ENCODE measurements at places on chromosomes 2 and 18.

DNA sequence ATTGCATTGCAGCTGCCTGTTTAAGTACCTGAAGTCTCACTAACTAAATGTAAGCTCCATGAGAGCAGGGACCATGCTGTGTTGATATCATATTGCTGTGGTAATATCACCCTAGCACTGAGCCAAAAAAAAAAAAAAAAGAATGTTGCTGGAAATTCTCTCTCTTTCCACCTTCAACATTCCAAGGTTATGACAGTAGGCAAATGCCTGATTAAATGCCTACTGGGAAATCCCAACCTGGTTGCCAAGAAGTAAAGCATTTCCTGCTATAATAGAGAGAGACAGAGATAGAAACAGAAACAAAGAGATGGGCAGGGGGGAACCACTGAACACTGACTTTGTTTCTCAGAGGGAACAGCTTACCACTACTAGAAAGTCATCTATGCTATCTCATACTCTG is 1604.2 kb downstream of the LRP1B start:
- no peak overlapping the region for H3K4me3 ChIP-seq
- no peaks in the 10 kb centered on the region for H3K27me3 ChIP-seq
- no peaks in the 10 kb centered on the region for H3K4me1 ChIP-seq
- no peak for DNase-seq

- no peaks in the 10 kb centered on the region for H3K27me3 ChIP-seq
- no peak overlapping the region for H3K4me3 ChIP-seq
- peaks cover 6% of the 10 kb centered on the region for H3K36me3 ChIP-seq
- H3K4me1 ChIP-seq, result no peaks in the 10 kb centered on the region
- no peak overlapping the region for H3K27ac ChIP-seq
- no peak for DNase-seq
These were observed 38.3 kb downstream of the HAT1 start for GRCh38 chr2:171960570-171960969.

DNA sequence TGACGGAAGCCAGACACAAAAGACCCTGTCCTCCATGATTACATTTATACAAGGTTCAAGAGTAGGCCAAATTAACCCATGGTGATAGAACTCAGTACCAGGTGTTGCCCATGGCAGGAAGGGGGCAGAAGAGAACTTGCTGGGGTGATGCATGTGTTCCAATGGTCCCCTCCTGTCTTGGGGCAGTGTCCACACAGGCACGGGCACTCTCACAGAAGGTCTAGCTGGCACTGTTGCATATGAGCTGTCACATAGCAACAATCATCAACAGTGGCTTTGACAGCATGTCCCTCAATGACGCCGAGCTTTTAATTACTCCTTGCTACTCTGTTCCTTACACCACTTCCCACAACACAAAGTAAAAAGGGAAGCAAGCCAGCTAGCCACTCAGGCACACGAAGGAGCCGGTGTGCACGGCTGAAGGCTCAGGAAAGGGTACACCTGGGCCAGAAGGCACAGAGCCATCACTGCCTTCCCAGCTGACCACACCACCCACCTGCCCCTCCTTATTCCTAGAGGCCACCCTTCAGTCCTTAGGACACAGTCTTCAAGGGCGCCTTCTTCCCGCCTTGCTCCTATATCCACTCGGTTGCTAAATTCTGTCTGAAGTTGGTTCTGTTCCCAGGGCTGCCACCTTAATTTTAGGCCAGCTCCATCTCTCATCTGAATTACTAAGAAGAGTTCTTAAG is 28.9 kb downstream of the RPL31 start:
- peaks cover 75% of the 10 kb centered on the region for H3K36me3 ChIP-seq
- no peak overlapping the region for H3K4me3 ChIP-seq

- no peak overlapping the region for H3K4me3 ChIP-seq
- no peak overlapping the region for H3K27ac ChIP-seq
- H3K27me3 ChIP-seq, result no peaks in the 10 kb centered on the region
- H3K4me1 ChIP-seq, result no peaks in the 10 kb centered on the region
- DNase-seq, result no peak
- H3K36me3 ChIP-seq, result no peaks in the 10 kb centered on the region
These were observed 374.5 kb downstream of the NCKAP5 start for GRCh38 chr2:133193544-133194361.

DNA sequence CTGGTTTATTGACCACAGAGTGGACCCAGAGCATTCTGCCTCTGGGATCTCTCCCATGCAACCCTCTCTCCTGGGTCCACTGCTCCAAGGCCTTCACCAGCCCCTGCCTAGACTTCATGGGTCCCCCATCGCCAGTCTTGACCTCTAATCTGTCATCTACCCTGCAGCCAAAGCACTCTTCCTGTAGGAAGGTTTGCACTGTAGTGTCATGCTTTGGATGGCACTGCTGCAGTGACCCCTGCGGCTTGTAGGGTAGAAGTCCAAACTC is 41.7 kb downstream of the MYO7B start:
- no peak overlapping the region for H3K27ac ChIP-seq
- H3K4me3 ChIP-seq, result no peak overlapping the region
- no peak for DNase-seq
- no peaks in the 10 kb centered on the region for H3K36me3 ChIP-seq
- H3K4me1 ChIP-seq, result peaks cover 11% of the 10 kb centered on the region

- no peaks in the 10 kb centered on the region for H3K27me3 ChIP-seq
- H3K4me1 ChIP-seq, result no peaks in the 10 kb centered on the region
- no peak overlapping the region for H3K4me3 ChIP-seq
- H3K27ac ChIP-seq, result no peak overlapping the region
These were observed 138.3 kb downstream of the FAM124B start for GRCh38 chr2:224263571-224264043.

- peaks cover 9% of the 10 kb centered on the region for H3K4me1 ChIP-seq
- H3K36me3 ChIP-seq, result no peaks in the 10 kb centered on the region
- no peak overlapping the region for H3K4me3 ChIP-seq
- H3K27me3 ChIP-seq, result no peaks in the 10 kb centered on the region
These were observed 211.5 kb downstream of the IKZF2 start for GRCh38 chr2:212939777-212940531.

- H3K4me3 ChIP-seq, result no peak overlapping the region
- H3K4me1 ChIP-seq, result no peaks in the 10 kb centered on the region
- DNase-seq, result no peak
- no peak overlapping the region for H3K27ac ChIP-seq
- H3K27me3 ChIP-seq, result no peaks in the 10 kb centered on the region
These were observed 69.6 kb downstream of the TRAPPC12 start for GRCh38 chr2:3449086-3449485.

- H3K27me3 ChIP-seq, result no peaks in the 10 kb centered on the region
- no peak overlapping the region for H3K4me3 ChIP-seq
- no peaks in the 10 kb centered on the region for H3K36me3 ChIP-seq
- no peak overlapping the region for H3K27ac ChIP-seq
These were observed 106.3 kb downstream of the EPHA4 start for GRCh38 chr2:221465776-221466175.

DNA sequence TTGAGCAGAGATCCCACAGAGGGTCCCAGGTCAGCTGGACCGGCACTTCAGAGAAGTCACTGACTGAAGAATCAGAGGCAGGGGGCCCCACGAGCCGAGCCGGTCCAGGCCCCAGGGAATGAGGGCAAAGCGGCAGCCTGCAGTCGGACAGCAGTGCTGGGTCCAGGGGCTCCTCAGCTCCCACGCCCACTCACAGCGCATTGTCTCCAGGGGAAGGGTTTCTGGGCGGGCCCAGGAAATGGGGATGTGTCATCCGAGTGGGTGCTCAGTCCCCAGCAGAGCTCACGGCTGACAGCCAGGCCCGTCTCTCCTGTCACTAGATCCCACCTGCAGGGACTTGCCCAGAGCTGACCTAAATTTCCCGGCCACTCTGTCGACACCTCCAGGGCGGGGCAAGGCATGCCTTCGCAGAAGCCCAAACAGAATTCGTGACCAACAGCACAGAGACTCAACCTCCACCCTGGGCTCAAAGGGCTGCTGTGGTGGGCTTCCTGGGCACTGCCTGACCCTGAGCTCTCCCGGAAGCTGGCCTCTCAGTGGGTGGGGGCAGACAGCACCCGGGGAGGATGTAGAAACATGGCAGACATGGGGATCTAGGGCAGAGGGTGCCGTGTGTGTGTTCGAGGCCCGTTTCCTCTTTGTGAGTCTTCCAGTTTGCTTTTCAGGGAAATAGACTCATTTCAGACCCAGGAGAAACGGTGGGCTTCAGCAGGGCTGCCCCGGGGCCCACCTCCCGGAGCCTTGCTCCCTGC is 42.1 kb upstream of the TAF1B start:
- no peaks in the 10 kb centered on the region for H3K27me3 ChIP-seq
- DNase-seq, result peak; percentile 88
- H3K27ac ChIP-seq, result peak overlapping the region; percentile 64
- peaks cover 42% of the 10 kb centered on the region for H3K4me1 ChIP-seq

DNA sequence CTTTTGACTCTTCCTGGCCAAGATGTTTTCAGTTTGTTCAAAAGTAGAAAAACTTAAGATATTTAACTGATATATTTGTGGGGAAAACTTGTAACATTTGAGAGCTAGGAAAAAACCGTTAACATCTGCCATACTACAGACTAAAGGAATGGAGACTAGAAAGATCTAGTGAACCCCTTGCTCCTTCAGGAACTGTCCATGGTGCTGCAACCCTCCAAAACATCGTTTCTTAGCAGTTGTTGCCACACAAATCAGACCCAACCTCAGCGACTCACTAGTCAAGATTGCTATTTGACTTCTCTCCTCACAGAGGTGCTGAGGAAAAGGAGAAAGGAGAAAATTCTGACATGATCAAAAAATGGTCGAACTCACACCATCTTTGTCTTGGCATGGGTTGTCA is 393.8 kb upstream of the LYPD1 start:
- H3K27ac ChIP-seq, result no peak overlapping the region
- no peak overlapping the region for H3K4me3 ChIP-seq
- DNase-seq, result no peak
- H3K36me3 ChIP-seq, result no peaks in the 10 kb centered on the region
- H3K27me3 ChIP-seq, result no peaks in the 10 kb centered on the region

Data from lower lobe of right lung (tissue), 2 donors.